ENCODE measurements at places on chromosomes 2 and 18. TPM values are rescaled to one million over a fixed set of nuclear protein-coding genes. Genes with fewer than 3 reads are reported as not detected.

- no peak overlapping the region for H3K4me3 ChIP-seq
- DNase-seq: peak; percentile 82
- no peak overlapping the region for H3K27ac ChIP-seq
- H3K27me3 ChIP-seq: no peaks in the 10 kb centered on the region
- H3K4me1 ChIP-seq: peaks cover 12% of the 10 kb centered on the region
Observed at GRCh38 chr2:23824777-23825212, 102.1 kb downstream of the ATAD2B start.

- H3K4me3 ChIP-seq: peak overlapping the region; percentile 90
- no peak overlapping the region for H3K27ac ChIP-seq
- H3K27me3 ChIP-seq: no peaks in the 10 kb centered on the region
- peaks cover 18% of the 10 kb centered on the region for H3K4me1 ChIP-seq
Observed at GRCh38 chr2:64141674-64142405, 2.4 kb downstream of the PELI1 start.

DNA sequence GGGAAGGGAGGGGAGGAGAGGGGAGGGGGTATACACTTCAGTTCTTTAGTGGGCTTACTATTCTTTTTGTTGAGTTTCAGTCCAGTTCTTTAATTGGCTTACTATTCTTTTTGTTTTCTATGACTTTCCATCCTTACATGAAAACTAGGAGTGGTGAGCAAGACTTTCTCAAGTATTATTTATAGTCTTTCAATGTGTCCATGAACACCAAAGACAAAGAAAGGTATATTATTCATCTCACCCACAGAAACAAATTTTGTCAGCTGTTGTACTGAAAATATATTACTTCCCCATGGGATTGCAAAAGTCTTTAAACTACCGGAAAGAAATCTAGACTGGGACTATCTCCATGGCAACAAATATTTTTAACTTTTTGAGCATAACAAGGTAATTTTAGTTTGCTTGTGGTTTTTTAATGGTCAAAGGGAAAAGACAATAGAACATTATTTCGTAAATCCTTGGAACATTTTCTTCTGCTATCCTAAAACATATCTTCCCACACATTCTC, 17.6 kb downstream of the ADAM17 start:
- DNase-seq: peak; percentile 10
- H3K4me1 ChIP-seq: no peaks in the 10 kb centered on the region
- H3K4me3 ChIP-seq: no peak overlapping the region
- H3K36me3 ChIP-seq: peaks cover 4% of the 10 kb centered on the region
- H3K27ac ChIP-seq: peak overlapping the region; percentile 7
- H3K27me3 ChIP-seq: no peaks in the 10 kb centered on the region

DNA sequence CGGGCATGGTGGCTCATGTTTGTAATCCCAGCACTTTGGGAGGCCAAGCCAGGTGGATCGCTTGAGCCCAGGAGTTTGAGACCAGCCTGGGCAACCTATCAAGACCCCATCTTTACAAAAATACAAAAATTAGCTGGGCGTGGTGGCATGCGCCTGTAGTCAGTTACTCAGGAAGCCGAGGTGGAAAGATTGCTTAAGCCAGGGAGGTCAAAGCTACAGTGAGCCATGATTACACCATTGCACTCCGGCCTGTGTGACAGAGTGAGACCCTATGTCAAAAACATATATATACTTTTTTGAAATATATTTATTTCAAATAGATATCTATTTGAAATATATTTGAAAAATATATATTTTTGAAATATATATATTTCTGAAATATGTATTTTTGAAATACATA, 10.9 kb downstream of the OSBPL1A start:
- no peaks in the 10 kb centered on the region for H3K36me3 ChIP-seq
- DNase-seq: no peak
- no peak overlapping the region for H3K4me3 ChIP-seq

- H3K27me3 ChIP-seq: no peaks in the 10 kb centered on the region
- no peak for DNase-seq
- H3K4me1 ChIP-seq: no peaks in the 10 kb centered on the region
- H3K4me3 ChIP-seq: no peak overlapping the region
- H3K36me3 ChIP-seq: no peaks in the 10 kb centered on the region
Observed at GRCh38 chr2:188032786-188033185, 258.9 kb upstream of the GULP1 start.

DNA sequence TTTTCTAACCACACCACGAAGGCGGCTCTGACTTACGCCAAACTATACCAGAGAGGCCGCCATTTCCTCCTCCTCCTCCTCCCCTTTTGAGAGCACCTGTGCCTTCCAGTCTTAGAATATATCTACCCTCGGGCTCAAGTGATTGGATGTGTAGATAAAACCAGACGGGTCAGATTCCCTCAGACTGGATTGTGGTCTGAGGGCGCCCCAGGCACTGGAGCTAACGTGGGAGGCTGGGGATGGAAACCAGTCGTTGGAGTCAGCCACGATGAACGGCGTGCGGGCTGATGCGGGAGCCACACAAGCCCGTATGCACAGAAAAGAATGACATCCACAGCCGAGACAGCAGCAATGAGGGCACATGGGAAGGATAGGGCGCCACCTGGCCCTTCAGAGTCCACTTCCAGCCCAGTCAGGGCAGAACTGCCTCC, 12.3 kb upstream of the ODC1 start:
- no peak overlapping the region for H3K27ac ChIP-seq
- peaks cover 16% of the 10 kb centered on the region for H3K4me1 ChIP-seq
- H3K27me3 ChIP-seq: no peaks in the 10 kb centered on the region
- no peak overlapping the region for H3K4me3 ChIP-seq
- H3K36me3 ChIP-seq: no peaks in the 10 kb centered on the region

- no peaks in the 10 kb centered on the region for H3K36me3 ChIP-seq
- H3K27me3 ChIP-seq: no peaks in the 10 kb centered on the region
- peak overlapping the region; percentile 83 for H3K27ac ChIP-seq
- DNase-seq: peak; percentile 68
- H3K4me1 ChIP-seq: peaks cover 53% of the 10 kb centered on the region
- no peak overlapping the region for H3K4me3 ChIP-seq
Observed at GRCh38 chr2:20186078-20186854, 38.7 kb downstream of the SDC1 start.

DNA sequence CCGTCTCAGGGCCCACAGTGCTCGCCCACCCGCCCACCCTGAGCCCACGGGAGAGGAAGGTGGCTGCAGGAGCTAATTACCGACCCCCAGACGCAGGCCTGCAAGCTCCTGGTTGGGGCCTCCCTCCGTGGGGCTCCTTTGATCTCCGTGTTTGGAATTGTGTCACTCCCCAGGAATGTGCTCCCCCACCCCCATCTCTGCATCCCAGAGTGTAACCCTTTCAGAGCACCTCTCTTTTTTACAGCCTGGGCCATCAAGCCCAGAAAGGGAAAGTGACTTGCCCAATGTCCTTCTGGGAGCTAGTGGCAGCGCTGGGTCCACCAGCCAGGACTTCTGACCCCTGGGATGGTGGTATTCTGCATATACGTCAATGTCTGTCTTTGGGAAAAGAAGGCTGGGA, 335.1 kb downstream of the CYRIA start:
- H3K27me3 ChIP-seq: no peaks in the 10 kb centered on the region
- DNase-seq: no peak
- H3K4me1 ChIP-seq: no peaks in the 10 kb centered on the region
- H3K36me3 ChIP-seq: no peaks in the 10 kb centered on the region

DNA sequence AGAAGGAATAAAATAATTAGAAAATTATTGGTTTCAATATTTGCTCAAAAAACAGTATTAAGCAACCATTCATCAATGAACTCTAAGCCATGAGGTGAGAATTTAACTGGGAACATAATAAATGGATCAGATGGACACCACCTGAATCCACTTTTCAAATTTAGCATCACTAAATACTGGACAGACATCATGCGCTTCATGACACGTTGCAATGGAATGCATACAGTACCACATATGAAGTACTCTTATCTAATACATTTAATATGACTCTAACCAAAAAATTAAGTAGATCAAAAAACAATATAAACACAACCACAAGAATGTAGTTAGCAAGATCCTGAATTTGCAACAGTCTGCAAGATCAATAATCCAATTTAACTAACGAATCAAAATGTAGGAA, 76.6 kb downstream of the COBLL1 start:
- no peaks in the 10 kb centered on the region for H3K36me3 ChIP-seq
- no peaks in the 10 kb centered on the region for H3K4me1 ChIP-seq
- DNase-seq: peak; percentile 17
- H3K4me3 ChIP-seq: no peak overlapping the region
- H3K27me3 ChIP-seq: no peaks in the 10 kb centered on the region

DNA sequence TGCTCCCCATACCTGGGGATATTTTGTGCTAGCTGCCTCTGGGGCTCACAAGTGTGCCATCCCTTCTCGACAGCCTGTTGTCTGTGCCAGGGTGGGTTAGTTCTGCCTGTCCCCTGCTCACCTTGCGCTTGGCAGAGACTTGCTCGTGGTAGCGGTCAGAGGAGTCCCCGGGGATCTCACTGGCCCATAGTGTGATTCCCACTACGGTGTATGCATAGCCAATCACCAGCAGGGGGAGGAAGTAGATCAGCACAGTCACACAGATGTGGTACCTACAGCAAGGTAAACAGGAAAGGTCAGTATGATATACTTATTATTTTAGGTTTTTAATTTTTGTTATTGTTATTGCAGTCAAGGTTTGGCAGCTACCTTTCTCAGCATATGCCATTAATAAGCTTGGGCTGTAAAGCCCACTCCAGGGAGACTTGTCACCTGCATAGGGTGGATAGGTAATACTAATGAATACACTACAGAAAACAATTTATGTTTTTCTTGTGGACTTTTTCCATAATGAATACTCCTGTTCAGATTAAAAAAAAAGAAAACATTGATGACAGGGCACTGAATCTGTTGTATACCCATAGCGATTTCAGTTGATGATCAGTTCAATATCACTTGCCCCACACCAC, 95.2 kb downstream of the POLE4 start:
- DNase-seq: peak; percentile 77
- no peaks in the 10 kb centered on the region for H3K36me3 ChIP-seq
- no peaks in the 10 kb centered on the region for H3K4me1 ChIP-seq
- no peaks in the 10 kb centered on the region for H3K27me3 ChIP-seq
- no peak overlapping the region for H3K4me3 ChIP-seq

LCT gene
- not detected for total RNA-seq

HOXD1 gene
- not detected for total RNA-seq
